ENCODE measurements at places on chromosomes 16 and 17.

- no peak for DNase-seq
These were observed 394 bp upstream of the CPD start for GRCh38 chr17:30378241-30378824.

- no peak for DNase-seq
These were observed 159.1 kb upstream of the SALL1 start for GRCh38 chr16:51310159-51310558.

GRCh38 chr16:21703589-21704174, 39.9 kb downstream of the OTOA start:
- DNase-seq, result no peak

DNA sequence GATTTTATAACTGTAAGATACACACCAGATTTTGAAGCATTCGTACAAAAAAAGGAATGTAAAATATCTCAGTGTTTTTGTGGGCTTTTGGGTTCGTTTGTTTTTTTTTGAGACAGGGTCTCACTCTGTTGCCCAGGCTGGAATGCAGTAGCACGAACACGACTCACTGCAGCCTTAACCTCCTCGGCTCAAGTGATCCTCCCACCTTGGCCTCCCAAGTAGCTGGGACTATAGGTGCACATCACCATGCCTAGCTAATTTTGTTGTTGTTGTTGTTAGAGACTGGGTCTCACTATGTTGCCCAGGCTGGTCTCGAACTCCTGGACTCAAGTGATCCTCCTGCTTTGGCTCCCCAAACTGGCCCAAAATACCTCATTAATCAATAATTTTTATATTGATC, 15.9 kb downstream of the STAT5B start:
- no peak for DNase-seq

DNA sequence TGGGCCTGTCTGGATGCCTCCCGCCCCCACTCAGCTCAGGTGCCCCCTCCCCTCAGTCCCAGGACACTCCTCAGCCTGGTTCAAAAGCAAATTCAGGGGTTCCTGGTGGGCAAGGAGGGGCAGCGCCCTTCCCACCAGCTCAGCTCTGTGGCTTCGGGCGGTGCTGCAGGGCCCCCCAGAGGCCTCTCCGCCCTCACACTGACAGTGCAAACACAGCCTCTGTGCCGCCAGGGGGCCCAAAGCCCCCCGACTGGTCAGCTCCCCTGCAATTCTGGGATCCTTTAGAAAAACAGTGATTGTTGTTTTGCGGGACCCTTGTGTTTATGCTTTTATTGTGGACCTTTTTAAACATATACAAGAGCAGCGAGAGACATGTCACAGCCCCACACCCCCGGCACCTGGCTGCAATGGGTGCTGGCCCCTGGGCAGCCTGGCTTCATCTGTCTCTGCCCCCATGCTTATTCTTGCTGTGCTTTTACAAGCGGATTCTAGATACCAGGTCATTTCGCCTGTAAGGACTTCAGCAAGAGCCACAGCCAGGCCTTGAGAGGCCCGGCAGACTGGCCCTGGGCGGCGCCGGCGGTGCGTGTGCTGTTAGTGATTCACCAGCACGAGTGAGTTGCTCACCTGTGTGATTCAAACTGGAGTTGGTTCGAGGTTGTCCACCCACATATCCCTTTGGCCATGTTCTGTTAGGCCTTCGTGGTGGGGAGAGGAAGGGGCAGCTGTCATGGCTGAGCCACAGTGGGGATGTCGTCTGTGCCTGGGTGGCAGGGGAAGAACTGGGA, 21.2 kb downstream of the ZNF469 start:
- DNase-seq, result no peak

DNA sequence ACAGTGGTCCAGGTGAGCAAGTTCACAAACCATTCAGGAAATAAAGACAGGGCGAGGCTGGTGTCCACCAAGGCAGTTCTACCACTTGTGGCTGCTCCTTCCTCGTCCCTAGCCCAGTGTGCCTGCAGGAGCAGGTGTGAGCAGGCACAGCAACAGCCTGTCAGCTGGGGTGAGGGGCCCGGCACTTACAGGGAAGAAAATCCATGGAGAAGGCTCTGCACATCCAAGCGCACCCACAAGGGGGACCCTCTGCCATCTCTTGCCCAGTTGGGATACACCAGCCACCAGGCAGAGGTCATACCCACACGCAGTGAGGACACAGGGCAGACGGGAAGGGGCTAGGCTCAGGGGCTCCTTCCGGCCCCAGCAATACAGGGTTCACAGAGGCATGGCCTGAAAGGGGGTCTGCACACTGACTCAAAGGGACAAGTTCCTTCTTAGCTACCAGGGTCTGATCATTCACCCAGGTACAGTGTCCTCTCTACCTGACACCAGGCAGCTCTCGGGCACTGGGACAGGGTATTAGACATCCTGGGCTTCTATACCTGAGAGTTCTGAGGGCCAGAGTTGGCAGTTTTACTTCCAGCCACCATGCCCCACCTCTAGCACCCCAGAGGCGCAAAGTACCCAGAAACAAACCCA, 27.0 kb downstream of the CDIP1 start:
- DNase-seq, result no peak

GRCh38 chr17:44904001-44904984, 5.0 kb upstream of the EFTUD2 start:
- no peak for DNase-seq

- DNase-seq, result no peak
These were observed 7.6 kb downstream of the PRR29 start for GRCh38 chr17:64005734-64006167.

Data from stimulated activated CD8-positive, alpha-beta memory T cell treated with anti-CD3 and anti-CD28 coated beads, Interleukin-7, amount 100 ng/mL, for 24 hours (primary cell).